ENCODE measurements at places on chromosomes 16 and 17.
A peak's percentile ranks its signal among the peaks of the same experiment; 100 is the strongest.

DNA sequence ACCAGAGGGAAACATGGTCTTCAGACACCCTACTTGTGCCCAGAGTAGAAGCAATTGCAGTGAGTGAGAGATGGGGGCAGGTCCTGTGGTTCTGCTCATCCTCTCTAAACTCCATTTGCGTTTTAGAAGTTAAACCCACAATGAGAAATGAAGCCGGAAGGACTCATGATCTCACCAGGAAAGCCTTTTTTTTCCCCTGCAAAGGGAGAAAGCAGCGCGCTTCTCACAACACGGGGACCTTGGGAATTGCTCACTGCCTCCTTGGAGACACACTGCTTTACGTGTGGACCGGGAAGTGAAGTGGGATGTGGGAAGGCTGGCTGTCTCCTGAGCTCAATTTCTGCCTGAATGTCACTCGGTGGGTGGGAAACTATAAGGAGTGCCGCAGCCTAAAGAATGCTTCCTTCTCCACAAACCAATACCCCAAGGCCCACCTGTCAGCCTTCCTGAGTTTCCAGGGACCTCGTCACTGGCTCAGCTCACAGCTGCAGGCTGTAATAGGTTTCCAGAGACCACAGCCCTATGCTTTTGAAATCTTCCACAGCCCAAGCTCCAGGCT is 365.4 kb downstream of the XYLT1 start:
- no peak for DNase-seq

- DNase-seq: no peak
These were observed 24.6 kb downstream of the NECAB2 start for GRCh38 chr16:83992624-83993023.

GRCh38 chr17:74671031-74671771 is 41.5 kb downstream of the CD300LF start:
- DNase-seq: peak; percentile 70

DNA sequence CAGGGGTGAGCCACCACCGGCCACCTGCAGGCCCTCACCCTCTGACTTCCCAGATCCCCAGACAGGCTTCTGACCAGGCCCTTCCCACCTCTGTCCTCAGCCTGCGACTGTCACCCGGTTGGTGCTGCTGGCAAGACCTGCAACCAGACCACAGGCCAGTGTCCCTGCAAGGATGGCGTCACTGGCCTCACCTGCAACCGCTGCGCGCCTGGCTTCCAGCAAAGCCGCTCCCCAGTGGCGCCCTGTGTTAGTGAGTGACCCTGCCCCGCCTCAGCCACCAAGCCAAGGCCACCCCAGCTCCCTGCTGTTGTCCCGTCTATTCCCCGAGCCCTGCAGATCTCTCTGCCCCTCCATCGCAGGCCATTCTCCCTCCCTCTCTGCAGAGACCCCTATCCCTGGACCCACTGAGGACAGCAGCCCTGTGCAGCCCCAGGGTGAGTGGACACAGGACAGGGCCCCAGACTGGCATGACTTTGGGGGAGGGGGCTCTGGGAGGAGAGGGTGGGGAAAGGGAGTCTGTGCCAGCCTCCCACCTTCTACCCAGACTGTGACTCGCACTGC is 1.9 kb downstream of the NTN3 start:
- no peak for DNase-seq

GRCh38 chr16:4924593-4925292 is 12.2 kb downstream of the PPL start:
- no peak for DNase-seq

DNA sequence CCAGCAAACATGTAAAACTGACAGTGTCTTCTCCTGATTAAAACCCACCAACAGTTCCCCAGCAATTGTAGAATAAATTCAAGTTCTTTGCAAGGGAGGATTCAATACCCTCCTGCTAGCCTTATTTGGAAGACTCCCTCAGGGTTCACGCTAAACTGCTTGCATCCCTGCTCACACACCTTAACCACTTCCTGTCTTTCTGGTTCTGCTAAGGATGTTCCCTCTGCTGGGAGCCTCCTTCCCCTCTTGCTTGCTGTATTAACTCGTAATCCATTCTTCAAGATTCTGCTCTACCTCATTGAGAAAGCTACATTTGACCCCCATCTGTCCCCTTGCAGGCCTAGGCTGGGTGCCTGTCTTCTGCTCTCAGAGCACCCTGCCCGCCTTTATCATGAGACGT is 2.3 kb upstream of the SHISA6 start:
- no peak for DNase-seq

GRCh38 chr17:16415031-16415924 is at the start of gene TRPV2:
Gene TRPV2, plus strand, starts transcription at chr17:16415571. Its CDS starts 2,098 bp downstream, at chr17:16417669.
- no peak for DNase-seq

DNA sequence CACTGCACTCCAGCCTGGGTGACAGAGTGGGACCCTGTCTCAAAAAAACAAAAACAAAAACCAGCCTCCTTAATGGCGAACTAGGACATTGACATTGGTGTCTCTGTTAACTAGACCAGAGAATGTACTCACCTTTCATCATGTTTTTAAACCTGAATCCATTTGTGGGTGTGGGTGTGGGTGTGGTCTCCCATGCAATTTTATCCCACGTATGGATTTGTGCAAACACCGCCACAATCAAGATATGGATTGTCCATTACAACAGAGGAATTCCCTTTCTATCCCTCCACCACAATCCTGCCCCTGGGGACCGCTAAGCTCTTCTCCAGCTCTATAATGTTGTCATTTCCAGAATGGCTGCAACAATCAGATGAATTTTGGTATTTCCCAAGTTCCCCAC is 49.9 kb downstream of the DNAH17 start:
- no peak for DNase-seq

GRCh38 chr16:81696961-81697615 is 82.0 kb upstream of the PLCG2 start:
- DNase-seq: no peak

GRCh38 chr17:47999582-47999981 is 28.7 kb downstream of the CDK5RAP3 start:
- DNase-seq: no peak

DNA sequence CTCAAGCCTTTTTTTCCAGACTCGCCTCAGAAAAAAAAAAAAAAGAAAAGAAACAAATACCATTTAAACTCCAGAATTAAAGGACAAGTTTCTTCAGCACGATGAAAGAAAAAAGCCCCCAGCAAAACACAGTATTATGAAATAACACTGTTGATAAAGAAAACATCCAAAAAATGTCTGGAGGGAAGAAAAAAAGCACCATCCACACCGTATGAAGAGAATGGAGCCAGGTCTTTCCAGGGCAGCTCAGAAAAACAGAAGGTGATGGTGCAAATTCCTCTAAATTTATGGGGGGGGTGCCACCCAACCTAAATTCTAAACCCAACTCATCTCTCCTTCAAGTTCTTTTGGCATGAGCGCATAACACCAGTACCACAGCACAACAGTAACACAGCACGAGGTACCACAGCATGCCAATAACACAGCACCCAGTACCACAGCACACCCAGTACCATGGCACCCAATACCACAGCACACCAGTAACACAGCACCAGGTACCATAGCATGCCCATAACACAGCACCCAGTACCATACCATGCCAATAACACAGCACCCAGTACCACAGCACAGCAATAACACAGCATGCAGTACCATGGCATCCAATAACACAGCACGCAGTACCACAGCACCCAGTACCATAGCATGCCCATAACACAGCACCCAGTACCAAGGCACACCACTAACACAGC is 19.0 kb downstream of the AXIN1 start:
- DNase-seq: no peak

- no peak for DNase-seq
These were observed 1.7 kb downstream of the ADGRG5 start for GRCh38 chr16:57544124-57544653.
